ENCODE measurements at places on chromosomes 12 and 14. TPM values are rescaled to one million over a fixed set of nuclear protein-coding genes. Genes with fewer than 3 reads are reported as not detected.

DNA sequence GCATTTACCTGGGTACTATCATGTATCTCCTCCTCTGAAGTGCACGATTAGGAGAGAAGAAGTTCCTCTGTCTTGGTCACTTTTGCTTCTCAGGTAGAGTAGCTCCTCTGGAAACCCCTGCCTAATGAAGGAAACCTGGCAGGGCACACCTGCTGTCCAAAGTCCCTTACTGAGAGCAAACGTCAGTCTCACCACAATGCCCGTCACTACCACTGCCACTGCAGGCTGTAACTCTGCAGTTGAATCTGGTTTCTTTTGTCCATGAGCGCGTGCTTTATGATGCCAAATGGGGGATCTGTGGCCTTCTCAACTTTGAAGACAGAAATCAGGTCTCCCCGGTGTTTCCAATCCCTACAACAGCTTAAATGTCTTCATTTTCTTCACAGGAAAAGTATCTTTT lies 1068.6 kb downstream of the BCL11B start:
- DNase-seq = no peak

DNA sequence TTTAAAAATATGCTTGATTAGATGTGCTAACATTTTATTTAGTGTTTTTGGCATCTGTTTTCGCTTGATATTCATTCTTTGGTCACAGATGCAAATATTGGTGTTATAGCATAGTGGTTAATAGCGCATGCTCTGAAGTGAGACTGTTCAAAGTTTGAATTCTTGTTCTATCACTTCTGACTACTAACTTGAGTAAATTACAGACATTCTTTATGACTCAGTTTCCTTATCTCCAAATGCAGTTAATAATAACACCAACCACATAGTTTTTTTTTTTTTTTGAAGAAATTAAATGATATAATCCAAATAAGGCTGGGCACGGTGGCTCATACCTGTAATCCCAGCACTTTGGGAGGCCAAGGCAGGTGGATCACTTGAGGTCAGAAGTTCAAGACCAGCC lies 81.0 kb downstream of the TMX1 start:
- DNase-seq = no peak

GRCh38 chr12:104809251-104809650 lies 148.8 kb downstream of the SLC41A2 start:
- DNase-seq = no peak

- DNase-seq = no peak
These were observed 236.8 kb downstream of the CCDC91 start for GRCh38 chr12:28427046-28427445.

DNA sequence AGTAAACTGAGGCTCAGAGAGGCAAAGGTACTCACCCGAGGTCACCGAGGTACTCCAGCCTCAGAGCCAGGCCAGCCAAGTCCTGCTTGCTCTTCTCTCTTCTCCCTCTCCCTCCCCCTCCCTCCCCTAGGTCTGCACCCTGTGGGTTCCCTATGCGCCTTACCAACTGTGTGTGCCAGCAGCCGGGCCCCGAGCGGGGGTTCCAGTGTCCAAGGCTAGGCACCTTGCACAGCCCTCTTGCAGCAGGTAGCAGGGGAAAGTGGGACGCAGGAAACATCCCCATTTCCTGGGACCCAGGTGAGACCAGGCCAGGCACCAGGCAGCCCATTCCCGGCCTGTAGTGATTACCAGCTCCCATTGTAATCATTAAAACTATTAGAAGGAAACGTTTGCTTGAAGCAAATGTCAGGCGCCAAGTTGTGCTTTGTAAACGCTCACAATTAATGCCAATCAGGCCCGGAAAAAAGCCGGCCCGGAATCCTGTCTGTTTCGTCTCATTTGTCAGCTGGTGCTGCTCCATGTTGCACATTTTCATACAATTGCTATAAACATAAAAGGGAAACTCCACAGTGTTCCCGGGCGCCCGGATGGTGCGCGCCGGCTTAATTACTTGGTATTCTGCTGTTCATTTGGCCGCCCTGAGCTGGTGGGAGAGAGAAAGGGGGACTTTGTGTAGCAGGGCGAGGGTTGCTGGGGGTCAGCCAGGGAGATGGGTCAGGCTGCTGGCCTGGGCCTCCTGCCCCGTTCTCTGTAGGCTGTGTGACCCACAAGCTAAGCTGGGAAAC lies 11.9 kb downstream of the FAM222A start:
- no peak for DNase-seq

GRCh38 chr12:89187507-89187906 lies 164.8 kb downstream of the DUSP6 start:
- no peak for DNase-seq

- no peak for DNase-seq
These were observed 795 bp upstream of the PXN start for GRCh38 chr12:120266180-120266870.

DNA sequence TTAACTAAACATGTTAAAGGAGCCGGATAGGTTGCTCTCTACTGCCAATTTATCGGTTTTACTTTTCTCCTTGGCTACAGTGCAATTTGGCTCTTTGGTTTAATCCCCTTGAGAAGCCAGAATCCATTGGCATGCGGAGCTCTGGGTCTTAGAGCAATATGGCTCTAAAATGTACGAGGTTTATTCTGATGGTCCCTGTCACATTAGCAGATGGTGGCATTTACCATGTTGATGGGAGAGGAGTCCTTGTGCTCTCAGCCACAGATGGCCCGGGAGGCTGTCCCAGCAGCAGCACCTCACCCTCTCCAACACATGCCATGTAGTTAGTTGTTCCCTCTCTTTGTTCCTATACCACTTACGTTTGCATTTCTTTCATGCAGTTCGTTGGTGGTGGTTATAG lies 179.7 kb downstream of the RGS6 start:
- DNase-seq = no peak

- no peak for DNase-seq
These were observed 259.5 kb downstream of the MSRB3 start for GRCh38 chr12:65537978-65538377.

DNA sequence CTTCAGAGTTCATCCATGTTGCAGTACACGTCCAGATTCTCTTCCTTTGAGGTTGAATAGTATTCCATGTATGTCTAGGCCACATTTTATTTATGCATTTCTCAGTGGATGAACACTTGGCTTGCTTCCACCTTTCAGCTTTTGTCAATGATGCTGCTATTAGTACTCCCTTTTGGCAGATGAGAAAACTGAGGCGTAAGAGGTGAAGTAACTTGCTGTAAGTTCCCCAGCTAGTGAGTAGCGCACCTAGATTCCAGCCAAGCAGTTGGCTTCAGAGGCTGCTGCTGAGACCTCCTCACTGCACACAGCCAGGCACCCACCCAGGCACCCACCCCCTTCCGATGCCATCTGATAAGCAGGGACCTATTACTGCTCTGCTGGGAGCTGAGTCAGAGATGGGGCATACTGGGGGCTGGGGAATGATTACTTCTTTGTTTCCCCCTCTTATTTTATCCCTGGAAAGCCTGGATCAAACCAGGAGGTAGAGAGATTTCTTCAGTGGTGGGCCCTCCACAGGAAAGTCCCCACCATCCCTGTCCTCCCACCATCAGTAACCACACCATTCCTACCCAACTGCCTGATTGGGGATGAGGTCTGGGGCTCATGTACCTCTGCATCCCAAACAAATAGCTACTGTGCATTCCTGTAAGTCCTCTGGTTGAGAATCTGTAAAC lies 234.6 kb downstream of the PCNX1 start:
- no peak for DNase-seq

TMEM229B gene
- total RNA-seq = 1.7 TPM

PTHLH gene
- not detected for total RNA-seq

DCN gene
- 1,241 TPM for total RNA-seq

IRAK3 gene
- 58.9 TPM for total RNA-seq

RNU4-1 gene
- 976 TPM for total RNA-seq

OVCH1 gene
- total RNA-seq = 0.90 TPM

All from mesenteric fat pad (tissue), 1 donor.